ENCODE measurements at places on chromosomes 12 and 14. TPM values are rescaled to one million over a fixed set of nuclear protein-coding genes. Genes with fewer than 3 reads are reported as not detected.

Gene PPP1R1A
- not detected for total RNA-seq

Gene DLGAP5
- total RNA-seq, result 56.0 TPM

Gene MTRFR
- 23.1 TPM for total RNA-seq

Gene CBLN3
- 0.44 TPM for total RNA-seq

Gene FAM90A1
- 0.16 TPM for total RNA-seq

Gene NFATC4
- 3.7 TPM for total RNA-seq

Gene ESYT1
- 251 TPM for total RNA-seq

Gene IAPP
- total RNA-seq, result not detected

Gene ADGRD1
- total RNA-seq, result 11.7 TPM

Gene AJUBA
- total RNA-seq, result 4.3 TPM

Gene CS
- 375 TPM for total RNA-seq

Gene RERG
- 4.3 TPM for total RNA-seq

DNA sequence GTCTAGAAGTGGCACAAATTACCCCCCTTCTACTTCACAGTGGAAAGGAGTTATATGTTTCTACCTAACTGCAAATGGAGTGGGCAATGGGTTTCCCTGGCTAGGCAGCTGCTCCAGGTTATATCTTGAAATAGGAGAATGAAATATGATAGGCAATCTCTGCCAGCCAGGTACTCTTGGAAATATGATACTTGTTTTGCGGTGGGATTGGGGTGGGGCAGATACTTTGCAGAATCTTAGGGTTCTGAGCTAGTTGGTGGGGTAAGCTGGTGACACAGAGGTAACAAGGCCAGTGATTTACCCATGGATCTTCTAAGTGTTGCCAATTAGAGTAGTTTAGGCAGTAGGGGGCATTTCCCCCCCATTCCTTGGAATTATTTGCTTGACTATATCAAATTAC lies 140.1 kb downstream of the ATP23 start:
- H3K4me3 ChIP-seq, result no peak overlapping the region
- H3K27me3 ChIP-seq, result no peaks in the 10 kb centered on the region
- no peaks in the 10 kb centered on the region for H3K4me1 ChIP-seq
- no peak overlapping the region for H3K27ac ChIP-seq

DNA sequence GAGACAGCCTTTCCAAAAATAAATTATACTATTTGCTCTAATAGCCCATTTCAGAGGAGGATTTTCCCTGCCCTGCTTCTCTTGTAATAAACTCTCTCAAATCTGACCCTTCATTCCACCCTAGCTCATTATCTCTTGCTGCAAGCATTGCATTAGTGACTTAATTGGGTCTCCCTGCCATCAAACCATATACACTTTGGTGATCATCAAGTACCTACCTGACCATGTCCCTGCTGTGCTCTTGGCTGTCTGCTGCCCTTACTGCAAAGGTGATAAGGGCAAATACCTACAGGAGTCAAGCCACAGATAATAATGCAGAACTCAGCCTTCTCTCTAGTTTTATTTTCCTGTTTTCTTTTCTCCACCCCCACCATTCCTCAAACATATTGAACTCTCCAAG lies 88.4 kb downstream of the LIN7A start:
- no peak for DNase-seq
- H3K4me1 ChIP-seq, result no peaks in the 10 kb centered on the region
- no peak overlapping the region for H3K27ac ChIP-seq
- H3K27me3 ChIP-seq, result no peaks in the 10 kb centered on the region
- H3K36me3 ChIP-seq, result no peaks in the 10 kb centered on the region

GRCh38 chr14:106738075-106738474 lies 1211.7 kb downstream of the TMEM121 start:
- no peak overlapping the region for H3K27ac ChIP-seq
- no peak overlapping the region for H3K4me3 ChIP-seq
- H3K36me3 ChIP-seq, result no peaks in the 10 kb centered on the region

DNA sequence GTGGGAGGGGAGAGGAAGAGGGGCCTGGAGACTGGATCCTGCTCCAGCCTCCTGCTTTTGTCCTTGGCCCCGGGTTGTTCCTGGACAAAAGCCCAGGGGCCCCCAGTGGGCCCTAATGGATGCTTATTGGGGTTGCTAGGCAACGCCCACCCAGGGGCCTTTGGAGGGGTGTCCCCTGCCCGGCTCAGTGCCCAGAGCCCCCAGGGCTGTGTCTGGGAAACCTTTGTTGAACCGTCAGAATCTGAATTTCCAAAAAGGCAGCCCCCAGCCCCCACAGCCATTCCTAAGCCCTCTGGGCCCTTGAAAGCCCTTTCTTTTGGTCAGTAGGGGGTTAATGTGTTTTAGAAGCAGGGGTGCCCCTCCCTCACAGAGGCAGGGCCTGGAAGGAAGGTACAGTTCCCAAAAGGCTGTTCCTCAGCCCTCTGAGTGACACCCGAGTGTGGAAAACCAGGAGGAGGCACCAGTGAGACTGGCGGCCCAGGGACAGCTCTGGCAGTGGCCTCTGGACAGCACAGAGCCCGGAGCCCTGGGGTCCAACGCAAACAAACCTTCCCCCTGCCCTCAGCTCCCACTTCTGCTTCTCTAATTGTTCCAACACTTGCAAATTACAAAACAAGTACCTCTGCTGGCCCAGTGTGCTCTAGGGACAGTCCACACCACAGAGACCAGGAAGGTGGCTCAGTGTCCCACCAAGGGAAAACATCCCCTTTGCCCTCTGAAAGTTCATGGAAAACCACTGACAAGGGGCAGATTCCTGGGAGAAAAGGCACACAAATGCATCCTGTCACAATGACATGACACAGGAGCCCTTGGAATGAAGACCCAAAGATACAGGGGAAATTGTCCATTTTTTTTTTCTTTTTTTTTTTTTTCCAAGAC lies 19.4 kb downstream of the HHIPL1 start:
- no peak for DNase-seq
- no peaks in the 10 kb centered on the region for H3K36me3 ChIP-seq
- H3K4me3 ChIP-seq, result no peak overlapping the region
- H3K4me1 ChIP-seq, result peaks cover 6% of the 10 kb centered on the region

GRCh38 chr12:80717856-80718255 lies 1.1 kb downstream of the MYF5 start:
- no peak overlapping the region for H3K4me3 ChIP-seq
- no peaks in the 10 kb centered on the region for H3K27me3 ChIP-seq
- no peak overlapping the region for H3K27ac ChIP-seq
- no peaks in the 10 kb centered on the region for H3K36me3 ChIP-seq
- no peak for DNase-seq
- H3K4me1 ChIP-seq, result no peaks in the 10 kb centered on the region

- no peaks in the 10 kb centered on the region for H3K27me3 ChIP-seq
- no peaks in the 10 kb centered on the region for H3K4me1 ChIP-seq
- peak overlapping the region; percentile 57 for H3K4me3 ChIP-seq
- no peak for DNase-seq
- H3K36me3 ChIP-seq, result no peaks in the 10 kb centered on the region
Measured at GRCh38 chr14:67533754-67534085, 630 bp downstream of the PLEKHH1 start.

DNA sequence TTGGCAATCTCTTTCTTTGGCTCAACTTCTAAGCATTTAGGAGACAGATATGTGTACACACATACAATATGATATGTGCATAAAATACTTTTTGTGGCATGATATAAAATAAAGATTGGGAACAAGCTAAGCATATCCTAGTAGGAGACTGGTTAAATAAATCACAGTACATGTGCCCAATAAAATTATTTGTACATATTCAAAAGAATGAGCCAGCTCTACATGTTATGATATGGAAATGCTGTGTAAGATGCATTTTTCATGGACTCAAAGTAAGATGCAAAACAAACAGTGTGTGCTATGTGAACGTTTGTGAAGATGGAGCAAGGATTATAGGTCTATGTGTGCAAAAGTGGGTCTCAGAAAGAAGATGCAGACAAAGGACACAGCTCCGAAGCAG lies 311.4 kb downstream of the TMEM132D start:
- H3K4me1 ChIP-seq, result no peaks in the 10 kb centered on the region
- no peaks in the 10 kb centered on the region for H3K36me3 ChIP-seq
- DNase-seq, result no peak

- no peak overlapping the region for H3K4me3 ChIP-seq
- DNase-seq, result no peak
- no peaks in the 10 kb centered on the region for H3K36me3 ChIP-seq
- H3K27me3 ChIP-seq, result no peaks in the 10 kb centered on the region
Measured at GRCh38 chr12:14826491-14826890, 12.5 kb upstream of the SMCO3 start.

DNA sequence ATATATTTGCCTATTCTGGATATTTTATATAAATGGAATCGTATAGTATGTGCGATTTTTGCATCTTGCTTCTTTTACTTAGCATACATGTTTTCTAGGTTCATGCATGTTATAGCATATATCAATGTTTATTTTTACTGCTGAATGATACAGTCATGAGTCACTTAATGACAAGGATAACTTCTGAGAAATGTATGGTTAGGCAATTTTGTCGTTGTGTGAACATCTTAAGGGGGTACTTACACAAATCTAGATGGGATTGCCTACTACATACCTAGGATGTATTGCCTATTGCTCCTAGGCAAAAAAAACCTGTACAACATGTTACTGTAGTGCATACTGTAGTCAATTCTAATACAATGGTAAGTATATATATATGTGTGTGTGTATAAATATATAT lies 8.8 kb downstream of the USP15 start:
- peaks cover 48% of the 10 kb centered on the region for H3K36me3 ChIP-seq
- no peak overlapping the region for H3K4me3 ChIP-seq
- H3K27ac ChIP-seq, result no peak overlapping the region
- peaks cover 11% of the 10 kb centered on the region for H3K4me1 ChIP-seq

- H3K4me3 ChIP-seq, result no peak overlapping the region
- H3K27ac ChIP-seq, result no peak overlapping the region
- no peaks in the 10 kb centered on the region for H3K36me3 ChIP-seq
Measured at GRCh38 chr14:54839701-54840119, 62.9 kb downstream of the GCH1 start.

DNA sequence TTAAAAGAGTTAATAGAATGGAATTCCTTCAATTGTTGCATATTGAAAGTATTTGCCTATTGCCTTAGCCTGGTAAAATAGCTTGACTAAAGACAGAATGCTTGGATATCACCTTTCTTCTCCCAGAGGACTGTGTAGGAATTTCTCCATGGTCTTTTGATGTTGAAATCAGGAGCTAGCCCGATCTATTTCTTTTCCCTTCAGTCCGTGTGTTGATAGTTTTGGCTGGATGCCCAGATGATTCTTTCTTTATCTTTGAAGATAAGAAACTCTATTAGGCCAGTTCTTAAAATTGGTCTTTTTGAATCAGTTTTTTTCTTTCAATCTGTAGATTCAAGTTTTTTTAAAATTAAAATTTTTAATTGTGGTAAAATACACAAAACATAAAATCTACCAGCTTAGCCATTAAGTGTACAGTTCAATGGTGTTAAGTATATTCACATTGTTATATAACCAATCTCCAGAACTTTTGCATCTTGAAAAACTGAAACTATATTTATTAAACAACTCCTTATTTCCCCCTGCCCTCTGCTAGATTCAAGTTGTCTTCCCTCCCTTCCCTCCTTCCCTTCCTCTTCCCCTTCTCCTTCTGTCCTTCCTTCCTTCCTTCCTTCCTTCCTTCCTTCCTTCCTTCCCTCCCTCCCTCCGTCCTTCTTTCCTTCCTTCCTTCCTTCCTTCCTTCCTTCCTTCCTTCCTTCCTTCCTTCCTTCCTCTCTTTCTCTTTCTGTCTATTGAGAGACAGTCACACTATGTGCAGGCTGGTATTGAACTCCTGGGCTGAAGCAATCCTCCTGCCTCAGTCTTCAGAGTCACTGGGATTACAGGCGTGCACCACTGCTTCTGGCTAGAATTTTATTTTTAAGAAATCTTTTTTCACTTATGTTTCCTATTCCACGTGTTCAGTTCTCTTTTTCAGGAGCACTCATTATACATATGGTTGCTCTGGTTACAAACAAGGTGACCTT lies 10.1 kb downstream of the LACRT start:
- H3K27ac ChIP-seq, result no peak overlapping the region
- no peak overlapping the region for H3K4me3 ChIP-seq
- no peak for DNase-seq
- no peaks in the 10 kb centered on the region for H3K36me3 ChIP-seq
- no peaks in the 10 kb centered on the region for H3K4me1 ChIP-seq

GRCh38 chr12:33628087-33628486 lies 188.5 kb upstream of the SYT10 start:
- no peak overlapping the region for H3K4me3 ChIP-seq
- H3K36me3 ChIP-seq, result no peaks in the 10 kb centered on the region
- no peak for DNase-seq
- H3K4me1 ChIP-seq, result no peaks in the 10 kb centered on the region

GRCh38 chr12:2195085-2195484 lies 142.3 kb downstream of the CACNA1C start:
- no peak for DNase-seq
- H3K27me3 ChIP-seq, result peaks cover 21% of the 10 kb centered on the region
- H3K4me1 ChIP-seq, result no peaks in the 10 kb centered on the region
- no peaks in the 10 kb centered on the region for H3K36me3 ChIP-seq
- no peak overlapping the region for H3K27ac ChIP-seq

DNA sequence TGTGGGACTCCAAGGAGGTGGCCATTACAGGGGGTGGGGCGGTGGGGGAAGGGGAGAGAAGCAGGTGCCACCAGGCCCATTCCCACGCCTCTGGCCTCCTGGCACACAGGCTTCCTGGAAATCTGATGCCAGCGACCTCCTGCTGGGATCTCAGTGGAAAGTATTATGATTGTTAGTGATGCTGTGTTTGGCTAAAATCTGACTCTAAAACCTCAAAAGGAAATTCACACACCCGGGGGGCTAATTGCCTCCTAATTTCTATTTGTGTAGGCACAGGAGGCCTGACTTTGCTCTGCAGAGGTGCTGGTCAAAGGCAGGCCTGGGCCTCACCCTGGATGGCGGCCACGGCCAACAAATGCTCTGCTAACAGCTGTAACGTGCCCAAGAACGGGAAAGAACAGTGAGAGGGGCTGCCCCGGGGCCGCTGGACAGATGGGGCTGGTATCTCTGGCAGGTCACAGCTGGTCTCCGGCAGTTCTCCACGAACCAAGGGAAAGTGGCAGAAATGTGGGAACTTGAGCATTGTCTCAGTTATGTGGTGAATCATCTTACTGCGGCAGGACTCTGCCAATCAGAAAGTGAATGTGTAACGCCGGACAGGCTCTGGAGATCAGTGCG lies 14.3 kb downstream of the FAM181A start:
- no peaks in the 10 kb centered on the region for H3K4me1 ChIP-seq
- H3K27ac ChIP-seq, result no peak overlapping the region
- no peak for DNase-seq
- H3K27me3 ChIP-seq, result 0 out of 3 replicates have a peak, but pooled peaks cover 2% of the 10 kb centered on the region
- H3K36me3 ChIP-seq, result no peaks in the 10 kb centered on the region
- H3K4me3 ChIP-seq, result no peak overlapping the region

DNA sequence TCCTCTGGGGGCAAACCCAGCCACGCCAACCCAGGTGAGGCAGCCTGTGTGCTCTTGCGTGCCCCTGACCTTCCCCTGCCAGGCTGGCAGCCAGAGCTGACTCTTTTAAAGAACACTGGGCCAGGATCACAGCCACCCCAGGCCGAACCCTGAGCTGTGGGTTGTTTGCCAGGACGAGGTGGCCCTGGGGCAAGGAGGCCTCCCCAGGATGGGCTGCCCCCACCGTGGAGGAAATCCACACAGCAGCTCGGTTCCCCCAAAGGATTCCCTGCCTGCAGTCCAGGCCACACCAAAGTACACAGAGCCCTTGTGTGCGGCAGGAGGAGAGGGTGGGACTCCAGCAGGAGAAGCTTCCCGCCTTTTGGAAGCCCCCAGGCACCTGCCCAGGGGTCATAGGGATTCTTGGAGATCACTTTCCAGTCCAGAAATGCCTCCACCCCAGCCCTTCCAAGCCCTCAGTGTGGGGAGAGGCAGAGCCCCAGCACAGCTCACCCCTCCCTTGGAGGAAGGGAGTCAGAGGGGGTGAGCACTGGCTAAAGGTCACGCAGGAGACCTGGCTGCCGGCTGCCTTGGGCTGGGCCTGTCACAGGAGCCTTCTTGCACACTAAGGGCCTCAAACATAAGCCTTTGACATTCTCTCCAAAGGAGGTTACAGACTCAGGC lies 115.6 kb downstream of the CALM1 start:
- DNase-seq, result no peak
- H3K4me1 ChIP-seq, result peaks cover 7% of the 10 kb centered on the region
- no peaks in the 10 kb centered on the region for H3K36me3 ChIP-seq
- no peaks in the 10 kb centered on the region for H3K27me3 ChIP-seq
- H3K27ac ChIP-seq, result no peak overlapping the region
